Fibroblast of skin of right biceps (primary cell): ENCODE measurements at places on chromosomes 7 and 10.

GRCh38 chr7:16397501-16398145 is 23.7 kb downstream of the CRPPA start:
- no peak for DNase-seq

GRCh38 chr7:79434867-79435266 is 18.6 kb downstream of the MAGI2 start:
- peak; percentile 20 for DNase-seq

DNA sequence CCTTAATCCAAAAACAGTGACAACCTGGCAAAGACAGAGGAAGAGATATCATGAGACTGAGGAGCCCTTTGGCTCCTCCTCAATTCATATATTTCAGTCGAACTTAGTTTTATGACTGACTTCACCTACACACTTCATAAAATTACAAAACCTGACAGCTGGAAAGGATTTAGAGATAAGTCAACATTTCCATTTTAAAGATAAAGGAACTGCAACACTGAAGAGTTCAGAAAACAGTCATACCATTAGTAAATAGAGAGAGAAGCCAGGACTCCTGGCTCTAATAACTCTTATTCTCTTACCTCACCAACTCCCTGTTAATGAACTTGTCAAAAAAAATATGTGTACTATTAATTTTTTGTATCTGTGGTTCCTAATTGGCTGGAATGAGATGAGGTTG is 141.0 kb upstream of the COL1A2 start:
- no peak for DNase-seq

- no peak for DNase-seq
These were observed 516.7 kb upstream of the MGMT start for GRCh38 chr10:128950159-128950915.

DNA sequence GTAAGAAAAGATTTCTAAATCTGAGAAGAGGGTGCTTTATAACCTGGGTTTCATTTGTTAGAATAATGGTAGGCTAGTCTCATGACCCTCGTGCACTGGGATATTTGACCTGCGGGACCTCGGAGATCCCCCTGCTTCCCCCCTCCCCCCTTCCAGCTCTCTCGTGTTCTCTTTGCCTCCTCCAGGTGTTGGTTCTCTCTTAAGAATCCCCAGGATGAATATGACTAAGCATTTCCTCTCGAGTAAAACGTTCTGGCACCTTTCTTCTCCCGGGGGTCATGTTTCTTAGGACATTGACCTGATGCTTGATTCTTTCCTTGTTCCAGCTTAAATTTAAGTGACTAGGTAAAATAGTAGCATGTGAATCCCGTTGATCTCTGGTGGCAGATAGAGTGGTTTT is 71.2 kb downstream of the SHH start:
- no peak for DNase-seq
